ENCODE measurements at places on chromosomes 5 and 9.
A peak's percentile ranks its signal among the peaks of the same experiment; 100 is the strongest.

DNA sequence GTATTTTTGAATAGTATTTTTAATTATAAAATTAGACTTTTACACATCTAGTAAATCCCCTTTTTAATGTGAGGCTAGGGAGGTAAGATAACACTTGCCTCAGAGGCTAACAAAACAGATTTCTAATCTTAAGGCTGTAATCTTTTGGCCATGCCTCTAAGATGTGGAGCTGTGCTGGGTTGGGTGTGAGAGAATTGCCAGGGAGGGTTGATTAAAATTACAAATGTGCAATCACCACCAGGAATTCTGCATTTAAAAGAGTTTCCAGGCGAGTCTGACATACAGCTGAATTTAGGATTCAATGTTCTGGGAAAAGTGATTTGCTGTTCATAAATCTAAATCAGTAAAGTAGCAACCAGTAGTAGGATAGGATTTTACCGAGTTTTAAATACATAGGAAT is 73.3 kb downstream of the NUDT12 start:
- DNase-seq = no peak

GRCh38 chr9:84230355-84231145 is 110.0 kb downstream of the SLC28A3 start:
- peak; percentile 25 for DNase-seq

- DNase-seq = no peak
Measured at GRCh38 chr9:97386733-97387503, 25.0 kb upstream of the TDRD7 start.

DNA sequence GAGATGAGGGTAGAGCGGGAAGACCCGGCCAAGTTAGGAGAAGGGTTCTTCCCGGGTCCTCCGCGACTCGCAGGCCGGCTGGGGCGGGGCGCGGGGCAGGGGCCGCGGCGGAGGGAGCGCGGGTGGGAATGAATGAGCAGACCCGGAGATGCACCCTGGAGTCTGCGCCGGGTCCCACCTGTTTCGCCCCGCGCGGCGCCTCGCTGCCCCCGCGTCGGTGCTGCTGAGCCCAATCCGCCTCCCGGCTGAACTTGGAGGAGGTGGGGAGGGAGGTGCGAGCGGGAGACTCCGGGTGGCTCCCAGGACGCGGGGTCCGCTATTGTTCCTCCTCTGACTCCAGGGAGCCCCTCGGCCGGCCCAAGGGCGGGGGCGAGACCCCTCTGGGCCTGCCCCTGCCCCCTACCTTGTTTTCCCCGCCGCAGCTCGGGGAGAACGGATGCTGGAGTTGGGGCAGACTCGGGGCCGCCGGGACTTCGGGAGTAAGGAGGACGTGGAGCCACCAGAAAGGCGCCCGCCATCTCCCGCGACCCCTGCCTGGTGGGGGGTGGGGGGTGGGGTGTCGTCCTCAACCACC is 659 bp downstream of the RAI14 start:
- DNase-seq = no peak

DNA sequence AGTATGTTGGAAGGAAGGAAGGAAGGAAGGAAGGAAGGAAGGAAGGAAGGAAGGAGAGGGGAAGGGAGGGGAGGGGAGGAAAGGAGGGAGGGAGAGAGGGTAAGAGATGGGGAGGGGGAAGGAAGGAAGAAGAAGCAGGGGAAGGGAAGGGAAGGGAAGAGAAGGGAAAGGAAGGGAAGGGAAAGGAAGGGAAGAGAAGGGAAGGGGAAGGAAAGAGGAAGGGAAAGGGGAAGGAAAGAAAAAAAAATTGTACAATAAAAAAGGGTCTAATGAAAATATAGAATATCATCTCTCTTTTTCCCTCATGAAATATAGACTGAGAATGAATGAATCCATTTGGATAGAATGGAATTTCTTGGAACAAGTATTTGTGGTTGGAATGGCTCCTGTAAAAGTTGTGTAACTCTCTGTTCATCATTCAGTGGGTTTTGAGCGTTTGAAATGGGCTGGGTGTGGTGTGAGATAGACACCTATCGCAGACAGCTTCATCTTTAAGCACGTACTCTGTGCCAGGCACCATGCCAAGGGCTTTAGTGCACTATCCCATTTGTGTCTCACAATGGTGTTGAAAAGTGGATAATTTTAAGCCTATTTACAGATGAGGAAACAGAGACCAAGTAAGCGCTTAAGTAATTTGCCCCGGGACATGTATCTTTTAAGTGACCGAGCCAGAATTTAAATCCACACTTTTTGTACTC is 11.6 kb upstream of the PAPPA start:
- DNase-seq = no peak

DNA sequence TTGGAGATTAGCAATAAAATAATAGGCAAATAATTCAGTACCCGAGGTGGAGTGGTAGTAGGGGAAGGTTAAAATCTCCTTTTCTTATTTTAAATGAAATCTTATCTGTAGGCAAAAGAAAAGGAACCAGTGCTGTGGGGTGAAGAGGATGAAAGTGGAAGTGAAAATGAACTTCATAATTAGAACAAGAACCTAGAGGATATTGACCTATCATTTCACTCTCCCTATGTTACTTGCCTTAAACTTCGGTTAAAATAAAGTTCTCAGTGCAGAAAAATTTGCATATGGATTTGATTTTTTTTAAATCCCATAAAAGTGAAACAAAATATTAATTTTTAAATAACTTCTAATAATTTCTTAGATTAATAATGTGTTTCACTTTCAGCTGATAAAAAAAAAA is 1094.9 kb upstream of the C9orf72 start:
- no peak for DNase-seq

DNA sequence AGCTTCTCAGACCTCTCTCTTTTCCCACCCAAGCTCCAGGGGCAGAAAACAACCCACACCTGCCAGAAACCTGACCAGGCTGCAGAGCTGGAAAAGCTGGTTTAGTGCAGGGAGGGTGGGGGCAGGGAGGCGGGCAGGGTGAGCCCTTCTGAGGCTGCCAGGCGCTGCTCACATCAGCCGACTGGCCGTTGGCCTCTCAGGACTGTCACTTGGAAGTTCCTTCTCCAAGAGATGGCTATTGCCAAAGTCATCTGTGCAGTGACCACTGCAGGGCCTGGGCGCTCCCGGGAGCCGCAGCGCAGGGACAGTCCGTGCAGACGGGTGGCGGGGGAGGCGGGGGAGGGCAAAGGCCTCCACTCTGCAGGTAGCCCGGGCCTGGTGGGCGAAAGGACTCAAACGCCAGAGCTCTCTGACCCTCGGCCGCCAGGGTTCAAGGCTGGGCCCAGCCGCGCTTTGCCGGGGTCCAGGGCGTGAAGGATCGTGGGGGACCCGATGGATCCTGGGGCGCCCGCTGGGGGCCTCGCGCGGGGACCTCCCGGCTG is 205.0 kb upstream of the IER5L start:
- no peak for DNase-seq

- DNase-seq = no peak
Measured at GRCh38 chr5:1095990-1096363, 15.9 kb downstream of the SLC12A7 start.

- no peak for DNase-seq
Measured at GRCh38 chr9:92576175-92576574, 40.4 kb upstream of the ECM2 start.

DNA sequence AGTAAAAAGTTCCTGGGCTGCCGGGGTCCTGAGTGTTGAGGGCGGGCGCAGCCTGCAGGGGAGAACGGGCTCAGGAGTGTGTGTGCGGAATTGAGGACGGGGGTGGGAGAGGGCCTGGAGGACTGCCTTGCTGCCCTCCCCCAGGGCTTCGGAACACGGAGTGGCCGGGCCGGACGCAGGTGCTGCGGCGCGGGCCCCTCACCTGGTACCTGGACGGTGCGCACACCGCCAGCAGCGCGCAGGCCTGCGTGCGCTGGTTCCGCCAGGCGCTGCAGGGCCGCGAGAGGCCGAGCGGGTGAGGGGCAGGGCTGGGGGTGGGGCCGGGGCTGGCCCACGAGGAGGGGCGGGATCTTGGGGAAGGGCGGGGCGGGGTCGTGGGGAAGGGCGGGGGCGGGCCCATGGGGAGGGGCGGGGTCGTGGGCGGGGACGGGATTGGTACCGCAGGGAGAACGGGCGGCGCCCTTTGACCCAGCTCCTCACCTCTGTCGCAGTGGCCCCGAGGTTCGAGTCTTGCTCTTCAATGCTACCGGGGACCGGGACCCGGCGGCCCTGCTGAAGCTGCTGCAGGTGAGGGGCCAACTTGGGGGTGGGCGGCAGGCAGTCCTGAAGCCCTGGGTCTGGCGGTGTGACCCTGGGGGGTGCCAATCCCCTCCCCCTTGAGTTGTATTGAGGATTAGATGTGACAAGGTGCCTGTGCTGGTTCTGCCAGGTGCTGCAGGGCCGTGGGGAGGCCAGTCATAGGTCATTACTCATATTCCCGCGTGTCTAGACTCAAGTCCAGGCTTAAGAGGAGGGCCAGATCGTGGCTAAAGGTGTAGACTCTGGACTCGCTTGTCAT is 7.1 kb downstream of the FPGS start:
- DNase-seq = no peak

DNA sequence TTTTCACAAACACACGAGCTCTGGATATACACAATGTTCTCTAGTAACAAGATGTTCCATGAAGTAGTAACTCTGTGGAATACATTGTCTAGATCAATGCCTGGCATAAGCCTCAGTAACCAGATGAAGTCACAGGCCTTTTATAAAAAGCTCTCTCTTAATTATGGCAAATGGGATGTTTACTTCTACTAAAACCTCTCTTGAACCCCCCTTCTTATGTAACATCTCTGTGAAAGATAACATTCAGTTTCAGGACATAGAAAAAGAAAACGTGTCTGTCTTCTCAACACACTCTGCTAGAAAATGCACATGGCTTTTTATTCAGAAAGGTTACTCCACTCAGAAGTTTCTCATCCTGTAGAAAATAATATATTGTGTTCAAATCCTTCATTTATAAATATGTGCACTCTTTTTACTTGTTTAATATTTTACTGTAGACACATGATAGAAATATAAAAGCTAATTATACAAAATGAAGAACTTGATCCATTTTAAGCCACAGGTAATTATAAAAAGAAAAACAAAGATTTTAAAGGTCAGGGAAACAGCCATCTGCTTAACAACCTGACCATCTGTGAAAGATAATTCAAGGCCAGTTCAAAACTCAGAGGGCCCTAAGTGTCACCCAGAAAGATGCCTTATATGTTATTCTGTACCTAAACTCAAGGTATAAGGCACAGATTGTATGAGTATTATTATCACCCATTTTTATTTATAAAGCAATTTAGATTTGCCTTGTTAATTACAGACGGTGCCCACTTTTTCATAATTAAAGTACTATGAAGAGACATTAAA is 812.0 kb downstream of the CDH18 start:
- DNase-seq = no peak

DNA sequence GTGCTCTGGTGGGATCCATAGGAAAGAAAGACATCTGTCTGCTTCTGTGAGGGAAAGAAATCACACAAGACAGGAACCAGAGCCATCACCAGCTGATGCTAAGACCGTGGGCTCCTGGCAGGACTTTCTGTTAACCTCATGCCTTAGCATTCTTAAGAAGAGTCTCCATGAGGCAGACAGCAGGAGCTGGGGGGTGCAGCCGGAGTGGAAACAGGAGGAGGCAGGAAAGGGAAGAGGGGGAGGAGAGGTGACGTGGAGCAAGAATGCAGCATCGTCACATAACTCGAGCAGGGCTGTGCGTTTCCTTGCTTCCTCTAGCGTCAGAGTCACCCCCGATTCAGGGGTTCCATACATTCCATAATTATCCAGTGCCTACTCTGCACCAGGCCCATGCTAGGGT is 53.6 kb downstream of the ERGIC1 start:
- DNase-seq = no peak

DNA sequence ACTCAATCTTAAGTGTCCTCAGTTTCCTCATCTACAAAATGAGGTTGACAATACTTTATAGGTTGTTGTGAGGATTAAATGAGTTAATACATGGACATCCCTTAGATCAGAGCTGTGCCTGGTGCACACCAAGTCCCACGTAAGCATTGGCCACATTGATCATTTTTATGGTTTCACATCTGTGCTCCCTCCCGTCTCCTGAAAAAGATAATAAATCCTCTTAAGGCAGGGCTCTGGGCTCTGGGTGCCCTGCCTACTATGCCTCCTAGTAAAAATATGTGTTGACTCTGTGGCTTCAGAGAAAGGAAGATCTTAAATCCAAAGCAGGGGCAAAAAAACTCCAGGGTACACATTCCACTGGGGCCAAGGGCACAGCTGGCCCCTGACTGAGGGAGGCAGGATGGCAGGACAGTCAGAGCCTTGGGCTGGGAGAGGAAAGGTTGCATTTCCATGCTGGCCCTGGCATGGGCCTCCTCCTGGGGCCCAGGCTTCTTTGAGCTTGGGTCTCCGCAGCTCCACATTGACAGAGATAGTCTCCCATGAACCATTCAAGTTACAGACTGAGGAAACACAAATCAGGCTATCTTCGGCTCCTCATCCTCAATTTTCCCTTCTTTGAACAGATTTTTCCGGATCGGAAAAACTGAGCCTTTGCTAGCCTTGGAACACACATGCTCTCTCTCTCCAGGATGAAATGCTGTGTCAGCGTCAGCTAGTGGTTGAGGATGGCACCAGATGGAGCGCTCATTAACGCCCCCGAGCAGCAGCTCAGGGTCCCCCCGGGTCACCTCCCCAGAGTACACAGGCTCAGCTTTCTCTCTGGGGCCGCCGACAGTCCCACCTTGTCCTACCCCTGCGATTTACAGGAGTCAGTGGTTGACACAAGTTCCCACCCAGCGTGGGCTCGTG is 22.4 kb upstream of the KIF12 start:
- DNase-seq = no peak

GRCh38 chr9:107119735-107120134 is 163.3 kb upstream of the RAD23B start:
- no peak for DNase-seq

- no peak for DNase-seq
Measured at GRCh38 chr5:7816535-7816901, 34.4 kb downstream of the CFAP90 start.

GRCh38 chr5:72244862-72245371 is 75.1 kb downstream of the MRPS27 start:
- no peak for DNase-seq

DNA sequence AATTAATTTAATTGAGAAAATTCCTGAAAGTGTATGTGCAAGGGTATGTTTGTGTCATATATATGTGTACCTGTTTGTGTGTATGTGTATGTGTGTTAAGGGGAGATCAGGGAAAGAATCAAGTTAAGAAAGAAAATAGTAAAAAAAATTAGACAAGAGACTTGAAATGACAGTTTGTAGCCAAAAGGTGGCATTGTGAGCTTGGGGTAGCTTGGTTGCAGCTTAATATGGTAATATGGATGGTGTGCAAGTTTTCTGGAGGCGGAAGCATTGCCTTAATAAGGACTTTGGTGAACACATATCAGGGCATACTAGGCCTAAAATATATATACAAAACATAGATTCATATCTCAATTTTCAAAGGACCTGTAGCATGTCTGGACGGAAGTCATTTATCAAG is 129.9 kb downstream of the INSYN2B start:
- no peak for DNase-seq

DNA sequence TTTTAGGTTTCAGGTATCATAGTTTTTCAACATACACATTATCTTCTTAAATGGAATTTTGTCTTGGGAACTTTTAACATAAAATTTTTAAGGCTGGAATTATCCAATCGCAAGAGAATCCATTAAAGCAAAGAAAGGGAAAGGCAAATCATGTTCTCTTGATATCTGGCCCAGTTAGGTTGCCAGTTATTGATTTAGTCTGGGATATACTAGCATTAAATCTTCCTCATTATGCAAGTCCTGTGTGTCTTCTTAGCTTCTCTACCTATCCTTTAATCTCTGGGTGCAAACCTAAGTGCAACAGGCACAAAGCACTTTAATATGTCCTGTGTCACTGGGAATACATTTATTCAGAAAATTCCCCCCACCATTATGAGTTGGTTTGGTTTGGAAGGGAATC is 75.4 kb upstream of the CNTLN start:
- no peak for DNase-seq

All from BJ (cell line).